ENCODE measurements at places on chromosomes 7 and 10. TPM values are rescaled to one million over a fixed set of nuclear protein-coding genes. Genes with fewer than 3 reads are reported as not detected.

Gene TCAF2
- total RNA-seq, result 0.64 TPM

Gene DYNC1I1
- 13.2 TPM for total RNA-seq

Gene GOLGA7B
- 0.11 TPM for total RNA-seq

Gene FRA10AC1
- 1.7 TPM for total RNA-seq

Gene CYP26C1
- not detected for total RNA-seq

Gene PITRM1
- total RNA-seq, result 110 TPM

Gene WNT8B
- total RNA-seq, result not detected

Gene CYP3A7
- total RNA-seq, result not detected

Gene KIAA1217
- 13.0 TPM for total RNA-seq

- no peaks in the 10 kb centered on the region for H3K27me3 ChIP-seq
- no peaks in the 10 kb centered on the region for H3K4me1 ChIP-seq
- no peak overlapping the region for H3K27ac ChIP-seq
These were observed 525.6 kb downstream of the MDFIC start for GRCh38 chr7:115447495-115447894.

DNA sequence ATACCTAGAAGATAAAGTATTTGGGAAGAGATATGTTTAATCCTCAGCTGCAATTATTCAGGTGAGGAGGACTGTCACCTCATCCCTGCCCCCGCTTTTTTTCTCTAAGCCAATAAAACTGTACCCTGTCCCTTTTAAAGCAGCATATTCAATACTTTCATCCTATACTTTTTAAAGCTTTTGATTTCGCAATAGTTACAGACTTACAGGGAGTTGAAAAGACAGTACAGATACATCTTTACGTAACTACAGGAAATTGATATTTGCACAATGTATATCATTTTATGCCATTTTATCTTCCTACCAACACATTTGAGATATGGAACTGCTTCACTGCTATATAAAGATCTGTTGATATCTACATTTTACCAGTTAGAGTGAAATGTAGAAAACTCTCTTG, 47.6 kb downstream of the STK17A start:
- no peak for DNase-seq
- peaks cover 7% of the 10 kb centered on the region for H3K4me1 ChIP-seq
- no peaks in the 10 kb centered on the region for H3K27me3 ChIP-seq
- H3K4me3 ChIP-seq, result no peak overlapping the region
- H3K36me3 ChIP-seq, result peaks cover 21% of the 10 kb centered on the region

- H3K36me3 ChIP-seq, result no peaks in the 10 kb centered on the region
- peak overlapping the region; percentile 75 for H3K27ac ChIP-seq
- H3K4me3 ChIP-seq, result peak overlapping the region; percentile 76
- peaks cover 3% of the 10 kb centered on the region for H3K4me1 ChIP-seq
- no peak for DNase-seq
These were observed 2.2 kb upstream of the FZD8 start for GRCh38 chr10:35644050-35644950.

GRCh38 chr10:131513901-131514300, 202.4 kb upstream of the TCERG1L start:
- no peaks in the 10 kb centered on the region for H3K4me1 ChIP-seq
- H3K4me3 ChIP-seq, result no peak overlapping the region
- H3K36me3 ChIP-seq, result no peaks in the 10 kb centered on the region
- H3K27me3 ChIP-seq, result no peaks in the 10 kb centered on the region

- no peak overlapping the region for H3K27ac ChIP-seq
- peaks cover 4% of the 10 kb centered on the region for H3K4me1 ChIP-seq
- H3K36me3 ChIP-seq, result no peaks in the 10 kb centered on the region
- H3K27me3 ChIP-seq, result no peaks in the 10 kb centered on the region
These were observed 256.6 kb downstream of the PTEN start for GRCh38 chr10:88120075-88120474.

DNA sequence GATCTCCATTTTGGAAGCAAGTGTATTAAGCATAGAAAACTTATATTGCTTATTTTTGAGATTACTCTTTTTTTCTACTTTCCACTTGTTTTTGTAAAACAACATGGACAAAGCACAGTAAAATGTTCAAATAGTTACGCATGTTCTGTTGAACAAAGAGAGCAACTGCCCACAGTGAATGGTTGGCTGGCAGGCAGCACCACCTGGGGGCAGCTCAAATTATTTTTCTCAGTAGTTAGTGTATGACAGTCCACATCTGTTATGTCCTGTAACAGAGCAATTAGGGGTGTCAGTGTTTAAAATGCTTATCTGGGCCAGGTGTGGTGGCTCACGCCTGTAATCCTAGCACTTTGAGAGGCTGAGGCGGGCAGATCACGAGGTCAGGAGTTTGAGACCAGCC, 46.1 kb upstream of the CACUL1 start:
- H3K27ac ChIP-seq, result no peak overlapping the region
- no peak overlapping the region for H3K4me3 ChIP-seq
- no peaks in the 10 kb centered on the region for H3K27me3 ChIP-seq

- DNase-seq, result no peak
- peaks cover 97% of the 10 kb centered on the region for H3K36me3 ChIP-seq
- H3K4me3 ChIP-seq, result no peak overlapping the region
- H3K27ac ChIP-seq, result no peak overlapping the region
- no peaks in the 10 kb centered on the region for H3K4me1 ChIP-seq
These were observed 38.2 kb upstream of the PPIF start for GRCh38 chr10:79308969-79309665.

DNA sequence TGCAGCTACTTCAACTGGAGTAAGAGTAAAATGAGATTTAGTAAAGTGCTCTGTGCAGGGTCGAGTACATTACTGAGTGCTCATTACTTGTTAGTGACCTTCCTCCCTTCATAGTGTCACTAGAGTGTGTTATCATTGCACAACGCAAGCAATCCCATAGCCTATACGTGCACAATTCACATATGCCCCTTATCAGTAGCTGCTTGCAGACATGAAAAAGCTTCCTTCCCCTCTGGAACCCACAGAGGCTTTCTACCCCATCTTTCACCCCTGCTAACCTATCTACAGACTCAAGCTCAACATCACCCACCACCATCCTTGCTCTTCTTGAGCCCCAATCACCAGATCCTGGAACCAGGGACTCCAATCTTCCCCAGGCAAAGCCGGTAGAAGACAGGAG, 59.3 kb downstream of the C7orf25 start:
- no peak overlapping the region for H3K4me3 ChIP-seq
- no peaks in the 10 kb centered on the region for H3K4me1 ChIP-seq
- DNase-seq, result no peak
- H3K27ac ChIP-seq, result no peak overlapping the region

DNA sequence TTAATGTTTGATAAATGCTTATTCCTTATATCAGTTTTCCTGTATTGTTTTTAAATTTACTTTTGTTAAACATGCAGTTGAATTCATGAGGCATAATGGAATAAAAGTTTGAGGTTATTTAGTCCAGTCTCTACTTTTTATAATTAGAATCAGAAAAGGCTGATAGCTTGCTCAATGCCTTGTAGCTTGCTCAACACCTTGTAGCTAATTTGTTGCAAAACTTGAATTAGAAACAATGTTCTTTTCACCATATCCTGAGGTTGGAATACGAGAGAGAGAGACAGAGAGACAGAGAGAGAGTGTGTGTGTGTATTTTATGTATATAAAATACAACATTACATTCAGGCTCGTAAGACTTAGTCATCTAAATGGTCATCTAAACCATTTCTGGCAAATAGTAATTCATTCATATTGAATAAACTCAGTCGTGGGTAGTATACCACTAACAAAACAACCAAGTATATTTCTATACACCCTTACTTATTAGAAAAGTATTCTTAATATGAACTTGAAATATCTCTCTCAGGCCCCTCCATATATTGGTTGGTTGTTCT, 243.5 kb downstream of the ADK start:
- H3K4me1 ChIP-seq, result no peaks in the 10 kb centered on the region
- H3K36me3 ChIP-seq, result no peaks in the 10 kb centered on the region
- no peaks in the 10 kb centered on the region for H3K27me3 ChIP-seq
- no peak for DNase-seq
- H3K4me3 ChIP-seq, result no peak overlapping the region

DNA sequence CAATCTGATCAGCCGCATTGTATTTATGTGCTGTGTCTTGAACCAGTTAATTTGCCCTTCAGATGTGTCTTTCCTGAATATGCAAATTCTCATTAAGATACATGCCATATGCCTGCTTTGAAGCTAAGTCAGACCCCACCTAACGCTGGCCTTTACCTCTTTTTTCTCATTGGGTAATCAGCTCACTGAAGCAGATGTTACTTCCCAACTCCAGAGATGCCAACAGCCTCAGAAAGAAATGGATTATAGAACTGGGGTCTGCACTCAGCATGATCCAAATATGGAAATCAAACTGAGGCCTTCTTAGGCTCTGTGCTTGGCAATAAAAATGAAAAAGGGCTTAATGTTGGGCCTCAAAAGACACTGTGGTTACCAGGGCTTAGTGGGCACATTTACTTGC, 113.9 kb downstream of the FZD1 start:
- H3K27ac ChIP-seq, result no peak overlapping the region
- DNase-seq, result no peak
- no peaks in the 10 kb centered on the region for H3K4me1 ChIP-seq
- H3K36me3 ChIP-seq, result no peaks in the 10 kb centered on the region
- H3K27me3 ChIP-seq, result no peaks in the 10 kb centered on the region

DNA sequence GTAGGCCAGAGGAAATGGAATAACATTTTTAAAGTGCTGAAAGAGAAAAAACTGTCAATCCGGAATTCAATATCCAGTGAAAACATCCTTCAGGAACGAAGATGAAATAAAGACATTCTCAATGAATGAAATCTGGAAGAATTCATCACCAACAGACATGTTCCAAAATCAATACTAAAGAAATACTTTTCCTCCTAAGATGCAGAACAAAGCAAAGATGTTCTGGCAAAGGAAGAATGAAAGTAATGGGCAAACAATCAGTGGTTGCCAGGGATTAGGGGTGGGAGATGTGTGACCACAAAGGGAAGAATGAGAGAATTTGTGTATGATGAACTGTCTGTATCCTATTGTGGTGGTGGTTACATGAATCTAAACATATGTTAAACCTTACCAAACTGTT, 52.8 kb upstream of the EEPD1 start:
- H3K4me1 ChIP-seq, result no peaks in the 10 kb centered on the region
- H3K36me3 ChIP-seq, result no peaks in the 10 kb centered on the region
- no peak overlapping the region for H3K4me3 ChIP-seq
- DNase-seq, result no peak

DNA sequence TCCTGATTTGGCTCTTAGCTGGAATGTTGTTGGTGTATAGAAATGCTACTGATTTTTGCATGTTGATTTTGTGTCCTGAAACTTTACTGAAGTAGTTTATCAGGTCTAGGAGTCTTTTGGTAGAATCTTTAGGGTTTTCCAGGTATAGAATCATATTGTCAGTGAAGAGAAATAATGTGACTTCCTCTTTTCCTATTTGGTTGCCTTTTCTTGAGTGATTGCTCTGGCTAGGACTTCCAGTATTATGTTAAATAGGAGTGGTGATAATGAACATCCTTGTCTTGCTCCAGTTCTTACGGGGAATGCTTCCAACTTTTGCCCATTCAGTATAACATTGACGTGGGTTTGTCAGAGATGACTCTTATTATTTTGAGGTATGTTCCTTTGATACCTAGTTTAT, 52.0 kb downstream of the ZNF783 start:
- no peaks in the 10 kb centered on the region for H3K4me1 ChIP-seq
- no peaks in the 10 kb centered on the region for H3K36me3 ChIP-seq
- no peak overlapping the region for H3K27ac ChIP-seq

DNA sequence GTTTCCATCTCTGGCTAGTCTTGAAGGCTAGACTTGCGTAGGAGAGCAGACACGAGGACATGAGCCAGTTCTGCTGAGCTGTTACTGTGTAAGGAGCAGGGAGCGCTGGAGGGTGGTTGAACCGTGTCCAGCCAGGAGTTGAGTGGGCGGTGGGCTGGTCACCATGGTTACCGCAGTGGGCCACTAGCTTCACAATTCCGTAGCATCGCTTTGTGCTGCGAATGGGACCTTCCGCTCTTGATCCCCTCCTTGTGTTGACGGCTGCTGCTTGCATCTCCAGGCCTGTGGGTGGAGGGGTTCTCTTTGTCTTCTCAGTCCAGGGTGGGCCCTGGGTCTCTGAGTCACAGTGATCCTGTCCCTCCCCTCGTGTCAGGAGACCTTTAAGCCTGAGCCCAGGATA, 49.4 kb upstream of the OCM start:
- no peak for DNase-seq
- H3K27ac ChIP-seq, result no peak overlapping the region
- no peaks in the 10 kb centered on the region for H3K27me3 ChIP-seq
- no peaks in the 10 kb centered on the region for H3K4me1 ChIP-seq

DNA sequence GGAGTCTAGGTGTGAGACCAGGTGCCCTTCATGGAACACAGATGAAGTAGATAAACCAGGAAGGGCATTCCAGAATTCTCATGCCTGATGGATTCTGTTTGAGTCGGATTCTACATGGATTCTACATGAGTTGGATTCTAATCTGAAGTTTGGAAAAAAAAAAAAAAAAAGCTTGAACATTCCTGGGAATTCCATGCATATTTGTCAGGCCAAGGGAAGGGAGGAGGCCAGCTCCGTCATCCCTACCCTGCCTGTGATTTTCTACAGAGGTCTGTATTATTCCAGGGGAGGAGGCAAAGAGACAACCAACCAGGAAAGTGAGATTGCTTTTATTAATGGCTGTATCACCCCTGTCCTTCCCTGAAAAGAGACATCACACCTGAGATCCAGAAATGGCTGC, 27.8 kb upstream of the EBLN1 start:
- no peaks in the 10 kb centered on the region for H3K36me3 ChIP-seq
- no peak overlapping the region for H3K4me3 ChIP-seq
- no peak overlapping the region for H3K27ac ChIP-seq
- no peak for DNase-seq
- H3K27me3 ChIP-seq, result no peaks in the 10 kb centered on the region

DNA sequence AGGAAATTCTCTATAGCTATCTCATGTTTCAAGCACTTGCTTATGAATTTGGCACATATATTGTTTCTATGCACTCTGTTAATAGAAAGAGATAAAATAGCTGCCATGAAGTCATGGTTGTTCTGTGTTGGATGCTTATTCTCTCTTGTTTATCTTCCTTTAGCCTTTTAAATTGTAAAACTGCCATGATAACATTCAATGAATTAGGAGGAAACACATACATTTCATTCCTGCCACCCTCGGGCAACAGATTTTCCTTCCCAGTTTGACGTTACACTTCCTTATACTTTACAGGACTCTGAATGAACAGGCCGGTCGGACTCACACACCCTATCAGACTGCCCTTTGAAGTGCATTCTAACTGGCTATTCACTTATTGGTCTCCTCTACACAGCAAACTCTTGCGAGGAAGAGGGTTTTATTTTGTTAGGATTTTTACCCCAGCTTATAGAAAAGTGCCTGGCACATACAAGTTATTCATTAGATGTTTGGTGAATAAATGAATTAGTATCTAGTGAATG, 65.7 kb upstream of the FERD3L start:
- H3K27ac ChIP-seq, result no peak overlapping the region
- H3K36me3 ChIP-seq, result no peaks in the 10 kb centered on the region
- no peak for DNase-seq
- H3K27me3 ChIP-seq, result no peaks in the 10 kb centered on the region
- H3K4me1 ChIP-seq, result no peaks in the 10 kb centered on the region
- no peak overlapping the region for H3K4me3 ChIP-seq

GRCh38 chr7:8833355-8833754, 399.9 kb downstream of the NXPH1 start:
- H3K27me3 ChIP-seq, result no peaks in the 10 kb centered on the region
- no peak for DNase-seq
- H3K36me3 ChIP-seq, result no peaks in the 10 kb centered on the region
- H3K27ac ChIP-seq, result no peak overlapping the region
- H3K4me1 ChIP-seq, result no peaks in the 10 kb centered on the region
- no peak overlapping the region for H3K4me3 ChIP-seq
